GM23248 (cell line): ENCODE measurements at places on chromosomes 4 and X. TPM values are rescaled to one million over a fixed set of nuclear protein-coding genes. Genes with fewer than 3 reads are reported as not detected.

MAGEA2B gene
- polyA plus RNA-seq, result not detected in 2 replicates

- DNase-seq, result no peak
These were observed 57.1 kb upstream of the PRDM8 start for GRCh38 chr4:80140194-80140593.

GAGE13 gene
- polyA plus RNA-seq, result not detected in 2 replicates

- DNase-seq, result no peak
These were observed 32.0 kb downstream of the CEP135 start for GRCh38 chr4:55980725-55981124.

DNA sequence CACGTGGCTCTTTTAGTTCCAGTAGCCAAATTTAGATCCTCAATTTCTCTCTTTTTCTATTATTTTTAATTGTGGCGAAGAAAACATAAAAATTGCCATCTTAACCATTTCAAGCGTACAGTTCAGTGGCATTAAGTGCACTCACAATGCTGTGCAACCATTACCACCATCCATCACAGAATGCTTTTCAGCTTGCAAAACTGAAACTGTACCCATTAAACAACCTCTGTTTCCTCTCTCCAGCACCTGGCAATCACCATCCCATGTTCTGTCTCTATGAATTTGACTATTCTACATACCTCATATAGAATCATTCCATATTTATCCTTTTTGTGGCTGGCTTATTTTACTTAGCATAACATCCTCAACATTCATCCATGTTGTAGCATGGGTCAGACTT lies 74.9 kb downstream of the METTL14 start:
- DNase-seq, result no peak

GRCh38 chr4:25383647-25384046 lies 6.6 kb downstream of the ANAPC4 start:
- DNase-seq, result no peak

DNA sequence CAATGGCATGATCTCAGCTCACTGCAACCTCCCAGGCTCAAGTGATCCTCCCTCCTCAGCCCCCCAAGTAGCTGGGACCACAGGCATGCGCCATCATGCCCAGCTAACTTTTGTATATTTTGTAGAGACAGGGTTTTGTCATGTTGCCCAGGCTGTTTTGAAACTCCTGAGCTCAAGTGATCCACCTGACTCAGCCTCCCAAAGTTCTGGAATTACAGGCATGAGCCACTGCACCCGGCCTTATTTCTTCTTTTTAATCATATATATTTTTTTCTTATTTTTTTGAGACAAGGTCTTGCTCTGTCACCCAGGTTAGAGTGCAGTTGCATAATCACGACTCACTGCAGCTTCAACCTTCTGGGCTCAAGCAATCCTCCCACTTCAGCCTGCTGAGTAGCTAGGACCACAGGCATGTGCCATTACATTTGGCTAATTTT lies 184.0 kb downstream of the TSPAN5 start:
- DNase-seq, result peak; percentile 82

DNA sequence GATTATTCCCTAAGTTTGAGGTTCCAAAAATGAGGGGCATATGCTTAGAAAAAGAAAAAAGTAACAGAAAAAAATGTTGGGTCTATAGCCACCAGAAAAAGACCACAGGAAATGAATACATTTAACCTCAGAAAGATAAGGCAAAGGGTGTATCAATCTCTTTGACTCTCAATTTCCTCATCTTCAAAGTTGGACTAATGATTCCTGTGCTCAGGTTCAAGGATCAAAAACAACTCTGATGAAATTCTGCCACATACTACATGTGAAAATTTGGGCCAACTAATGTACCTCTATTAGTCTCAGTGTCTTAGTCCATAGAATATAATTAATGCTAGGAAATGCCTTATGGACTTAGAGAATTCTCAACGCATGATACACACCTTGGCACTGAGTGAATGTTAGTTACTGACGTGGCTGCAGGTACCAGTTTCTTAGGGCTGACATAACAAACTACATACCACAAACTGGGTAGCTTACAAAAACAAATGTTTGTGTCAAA lies 257.7 kb downstream of the ANKRD50 start:
- DNase-seq, result no peak

DNA sequence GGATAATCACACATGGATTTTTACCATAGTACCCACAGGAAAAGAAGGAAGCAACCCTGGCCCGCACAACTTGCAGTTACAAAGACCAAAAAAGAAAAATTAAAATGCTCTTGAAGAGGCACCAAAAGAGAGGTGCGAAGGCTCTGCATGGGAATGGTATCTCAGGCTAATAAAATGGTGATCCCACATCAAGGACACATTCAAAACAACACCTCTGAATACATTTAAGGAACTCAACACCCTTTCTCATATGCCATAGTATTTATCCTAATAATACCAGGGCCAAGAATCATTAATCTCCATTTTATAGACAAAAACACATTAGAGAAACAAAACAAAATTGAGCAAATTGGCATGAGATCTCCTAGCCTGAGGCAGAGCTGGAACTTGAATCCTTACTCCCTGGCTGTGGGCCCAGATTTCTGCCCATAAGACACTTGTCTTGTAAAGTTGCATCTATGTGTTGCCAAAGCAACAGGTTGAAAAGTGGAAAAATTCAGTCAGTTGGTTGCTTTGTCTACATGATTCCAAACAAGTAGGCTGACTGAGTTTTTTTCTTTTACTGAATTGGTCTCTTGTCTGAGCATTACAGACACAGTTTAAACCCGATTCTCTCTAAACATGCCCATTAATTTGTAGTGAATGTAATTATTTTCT lies 33.5 kb downstream of the GUCY2F start:
- peak; percentile 0 for DNase-seq
